ENCODE measurements at places on chromosomes 7 and 10. TPM values are rescaled to one million over a fixed set of nuclear protein-coding genes. Genes with fewer than 3 reads are reported as not detected.

GHRHR gene
- total RNA-seq = not detected

ELOVL3 gene
- total RNA-seq = 0.09 TPM

TFEC gene
- 0.36 TPM for total RNA-seq

AEBP1 gene
- total RNA-seq = 234 TPM

GRCh38 chr7:129213828-129214227 is 11.0 kb upstream of the AHCYL2 start:
- no peak for DNase-seq

DNA sequence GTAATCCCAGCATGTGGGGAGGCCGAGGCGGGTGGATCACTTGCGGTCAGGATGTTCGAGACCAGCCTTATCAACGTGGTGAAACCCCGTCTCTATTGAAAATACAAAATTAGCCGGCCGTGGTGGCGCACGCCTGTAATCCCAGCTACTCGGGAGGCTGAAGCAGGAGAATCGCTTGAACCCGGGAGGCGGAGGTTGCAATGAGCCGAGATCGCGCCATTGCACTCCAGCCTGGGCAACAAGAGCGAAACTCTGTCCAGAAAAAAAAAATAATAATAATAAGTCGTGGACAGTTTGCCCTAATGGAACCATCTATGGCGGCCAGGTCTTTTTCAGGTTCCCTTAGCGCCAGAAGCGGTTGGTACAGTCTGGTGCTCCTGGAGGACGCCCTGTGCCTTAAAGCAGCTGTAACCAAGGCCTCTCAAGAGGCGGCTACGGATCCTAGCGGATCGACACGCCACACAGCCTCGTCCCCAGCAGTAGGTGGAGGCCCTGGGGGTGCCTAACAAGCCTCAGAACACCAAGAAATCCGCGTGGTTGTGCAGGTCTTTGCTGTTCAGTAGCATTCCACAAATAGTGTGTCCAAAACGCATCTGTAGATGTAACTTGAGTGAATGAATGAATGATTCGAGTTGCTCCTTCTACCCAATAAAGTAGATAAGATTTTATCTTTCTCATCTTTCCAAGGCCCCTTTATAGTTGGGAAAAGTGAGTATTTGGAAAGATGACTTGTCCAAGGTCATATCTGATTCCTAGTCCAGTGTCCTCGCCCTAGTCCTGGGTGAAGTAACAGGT is 982 bp downstream of the PGAM1 start:
- peak; percentile 11 for DNase-seq

DNA sequence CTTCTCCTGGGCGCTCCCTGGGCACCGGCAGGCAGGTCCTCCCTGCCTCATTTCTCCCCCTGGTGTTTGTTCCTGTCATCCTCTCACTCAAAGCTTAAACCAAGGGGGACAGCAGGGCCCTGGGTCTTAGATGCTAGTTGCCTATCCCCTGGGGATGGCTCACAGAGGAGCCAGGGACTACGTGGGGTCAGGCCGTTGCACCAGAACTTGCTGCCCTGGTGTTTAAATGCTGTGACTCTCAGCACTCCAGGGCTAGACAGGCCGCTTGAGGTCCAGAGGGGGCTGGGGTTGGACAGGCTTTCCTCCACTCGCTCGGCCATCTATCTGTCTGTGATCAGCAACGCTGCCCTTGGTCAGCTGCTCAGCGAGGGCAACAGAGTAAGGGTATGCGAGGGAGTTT is 340.3 kb downstream of the CXCL12 start:
- DNase-seq = no peak

GRCh38 chr7:158362001-158362400 is 225.6 kb downstream of the PTPRN2 start:
- no peak for DNase-seq

DNA sequence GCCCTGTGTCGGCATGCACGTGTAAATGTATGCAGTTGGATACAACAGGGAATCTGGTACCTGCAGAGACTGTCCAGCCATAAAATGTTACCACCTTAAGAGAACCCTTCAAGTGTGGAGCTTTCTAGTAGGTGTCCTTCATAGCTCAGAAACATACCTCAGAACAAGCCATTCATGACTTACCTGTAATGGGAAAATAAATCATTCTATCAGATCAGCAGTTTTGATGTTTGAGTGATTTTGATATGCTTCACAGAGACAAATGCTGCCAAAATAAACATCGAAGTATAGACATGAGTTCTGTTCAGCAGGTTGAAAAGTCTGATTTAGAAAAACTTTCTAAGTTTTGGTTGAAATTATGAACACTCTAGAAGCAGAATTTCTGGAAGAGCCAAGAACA is 33.5 kb upstream of the UMAD1 start:
- DNase-seq = no peak

PLAC9 gene
- total RNA-seq = 78.7 TPM

- DNase-seq = peak; percentile 85
These were observed 103.6 kb downstream of the MKLN1 start for GRCh38 chr7:131431289-131431688.

DNA sequence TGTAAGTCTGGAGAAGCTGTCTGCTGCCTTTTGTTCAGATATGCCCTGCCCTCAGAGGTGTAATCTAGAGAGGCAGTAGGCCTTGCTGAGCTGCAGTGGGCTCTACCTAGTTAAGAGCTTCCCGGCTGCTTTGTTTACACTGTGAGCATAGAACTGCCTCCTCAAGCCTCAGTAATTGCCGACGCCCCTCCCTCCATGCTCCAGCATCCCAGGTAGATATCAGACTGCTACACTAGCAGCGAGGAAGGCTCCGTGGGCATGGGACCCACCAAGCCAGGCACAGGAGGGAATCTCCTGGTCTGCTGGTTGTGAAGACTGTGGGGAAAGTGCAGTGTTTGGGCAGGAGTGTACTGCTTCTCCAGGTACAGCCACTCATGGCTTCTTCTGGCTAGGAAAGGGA is 26.4 kb upstream of the CXCL12 start:
- no peak for DNase-seq

- no peak for DNase-seq
These were observed 25.4 kb upstream of the ZNF138 start for GRCh38 chr7:64768824-64769223.

GRCh38 chr7:109215341-109215740 is 645.7 kb downstream of the DNAJB9 start:
- no peak for DNase-seq

SPDYE1 gene
- total RNA-seq = not detected

DNA sequence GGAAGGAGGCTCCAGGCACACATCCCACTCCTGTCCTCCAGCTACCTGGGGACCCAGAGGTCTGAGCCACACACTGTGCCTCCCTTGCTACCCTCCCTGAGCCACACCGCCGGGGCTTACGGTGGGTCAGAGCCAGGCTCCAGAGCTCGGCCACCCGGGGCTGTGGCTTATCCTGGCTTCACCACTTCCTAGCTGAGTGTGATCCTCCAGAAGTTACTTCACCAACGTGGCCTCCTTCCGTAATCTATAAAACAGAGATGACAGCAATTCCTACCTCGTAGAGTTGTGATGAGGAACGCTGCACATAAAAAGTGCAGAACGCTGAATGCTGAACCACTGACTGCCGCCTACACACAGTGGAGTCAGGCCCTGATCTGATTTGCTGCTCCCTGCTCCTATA is 285.0 kb downstream of the PRPF18 start:
- no peak for DNase-seq

- no peak for DNase-seq
These were observed 23.9 kb upstream of the DGKI start for GRCh38 chr7:137870684-137871083.

DNA sequence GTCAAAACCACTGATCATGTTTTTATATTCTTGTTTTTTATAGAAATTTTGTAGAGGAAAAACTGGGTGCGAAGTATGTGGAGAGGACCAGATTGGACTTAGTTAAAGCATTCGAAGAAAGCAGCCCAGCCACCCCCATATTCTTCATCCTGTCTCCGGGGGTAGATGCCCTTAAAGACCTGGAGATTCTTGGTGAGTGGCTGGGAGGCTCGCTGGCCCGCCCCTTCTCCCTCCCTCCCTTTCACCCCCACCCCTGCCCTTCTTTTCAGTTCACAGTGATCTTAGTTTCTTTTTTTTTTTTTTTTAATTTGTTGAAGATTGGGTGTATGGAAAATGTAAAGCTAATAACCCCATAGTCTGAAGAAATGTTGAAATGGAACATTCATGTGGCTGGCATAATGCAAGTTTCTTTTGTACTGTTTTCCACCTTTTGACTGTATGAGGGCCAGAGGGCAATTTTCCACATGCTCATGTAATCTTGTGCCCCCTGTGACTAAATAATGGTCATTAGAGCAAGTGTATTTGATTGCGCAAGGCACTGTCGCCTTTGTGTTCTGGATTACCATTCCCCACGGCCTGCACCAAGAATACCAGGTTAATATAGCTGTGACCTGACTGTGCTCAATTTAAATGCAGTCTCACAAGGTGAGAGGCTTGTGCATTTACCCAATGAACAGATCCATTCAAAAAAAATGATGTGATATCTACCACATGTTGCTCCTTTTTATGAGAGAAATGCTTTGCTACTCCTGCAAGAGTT is 77.7 kb downstream of the CDCA7L start:
- DNase-seq = no peak

- DNase-seq = no peak
These were observed 161.0 kb downstream of the TEX36 start for GRCh38 chr10:125521721-125522680.

GRCh38 chr10:77028042-77028441 is 609.6 kb downstream of the KCNMA1 start:
- no peak for DNase-seq

GRCh38 chr10:91557651-91558111 is 75.2 kb downstream of the PPP1R3C start:
- DNase-seq = no peak

DNA sequence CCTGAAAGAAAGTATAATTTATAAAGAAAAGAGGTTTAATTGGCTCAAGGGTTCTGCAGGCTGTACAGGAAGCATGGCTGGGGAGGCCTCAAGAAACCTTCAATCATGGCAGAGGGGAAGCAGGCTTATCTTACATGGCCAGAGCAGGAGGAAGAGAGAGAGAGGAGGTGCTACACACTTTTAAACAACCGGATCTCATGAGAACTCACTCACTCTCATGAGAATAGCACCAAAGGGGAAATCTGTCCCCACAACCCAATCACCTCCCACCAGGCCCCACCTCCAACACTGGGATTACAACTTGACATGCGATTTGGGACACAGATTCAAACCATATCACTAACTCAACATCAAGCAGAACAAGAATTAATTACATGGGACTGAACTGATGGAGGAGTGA is 6.9 kb upstream of the ZNF485 start:
- no peak for DNase-seq

BAIAP2L1 gene
- total RNA-seq = 1.1 TPM

DNA sequence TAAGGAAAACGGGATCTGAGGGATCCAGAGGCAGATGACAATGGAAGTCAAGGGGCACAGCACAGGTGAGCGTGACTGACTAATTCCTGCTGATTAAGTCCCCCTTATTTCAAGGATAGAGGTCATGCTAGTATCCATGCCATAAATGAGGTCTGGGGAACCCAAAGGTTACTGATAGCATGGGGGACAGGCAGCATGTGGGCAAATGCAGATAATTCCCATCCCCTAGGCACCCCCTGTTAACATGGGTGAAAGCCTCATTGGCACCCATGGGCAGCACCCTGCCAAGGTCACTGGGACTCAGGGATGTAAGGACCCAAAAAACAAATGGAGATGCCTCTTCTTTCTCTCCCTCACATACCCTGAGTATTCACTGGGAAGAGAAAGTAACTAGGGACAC is 139.7 kb downstream of the WDR11 start:
- DNase-seq = no peak

DNA sequence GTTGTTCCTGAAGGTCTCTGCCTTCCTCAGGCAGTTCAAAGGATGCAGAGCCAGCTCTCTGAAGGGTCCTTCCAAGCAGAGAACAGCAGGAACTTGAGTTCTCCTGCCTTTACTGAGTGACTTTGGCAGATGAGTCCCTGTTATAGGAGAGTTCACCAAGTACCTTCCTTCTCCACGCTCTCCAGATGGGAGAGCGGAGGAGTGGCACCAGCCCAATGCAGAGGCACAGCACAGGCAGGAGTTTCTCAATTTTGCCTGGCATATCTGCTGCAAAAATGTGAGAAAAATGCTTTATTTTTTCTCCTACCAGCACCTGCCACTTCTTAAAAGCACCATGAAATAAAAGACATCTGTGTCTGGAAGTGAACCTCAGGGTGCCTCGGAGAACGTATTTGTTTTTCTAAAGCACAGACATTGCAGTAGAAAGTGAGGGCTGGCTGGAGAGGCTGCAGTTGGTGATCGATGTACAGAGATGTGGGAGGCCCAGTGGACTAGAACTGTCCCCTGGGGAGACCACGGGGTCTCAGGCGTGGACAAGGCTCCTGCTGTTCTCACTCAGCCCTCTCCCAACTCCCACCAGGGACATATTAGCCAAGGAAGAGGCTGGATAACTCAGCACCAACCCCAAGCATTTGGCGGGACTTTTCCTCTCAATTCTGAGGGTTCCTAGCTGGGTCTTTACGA is 174.5 kb downstream of the WDR37 start:
- no peak for DNase-seq

DNA sequence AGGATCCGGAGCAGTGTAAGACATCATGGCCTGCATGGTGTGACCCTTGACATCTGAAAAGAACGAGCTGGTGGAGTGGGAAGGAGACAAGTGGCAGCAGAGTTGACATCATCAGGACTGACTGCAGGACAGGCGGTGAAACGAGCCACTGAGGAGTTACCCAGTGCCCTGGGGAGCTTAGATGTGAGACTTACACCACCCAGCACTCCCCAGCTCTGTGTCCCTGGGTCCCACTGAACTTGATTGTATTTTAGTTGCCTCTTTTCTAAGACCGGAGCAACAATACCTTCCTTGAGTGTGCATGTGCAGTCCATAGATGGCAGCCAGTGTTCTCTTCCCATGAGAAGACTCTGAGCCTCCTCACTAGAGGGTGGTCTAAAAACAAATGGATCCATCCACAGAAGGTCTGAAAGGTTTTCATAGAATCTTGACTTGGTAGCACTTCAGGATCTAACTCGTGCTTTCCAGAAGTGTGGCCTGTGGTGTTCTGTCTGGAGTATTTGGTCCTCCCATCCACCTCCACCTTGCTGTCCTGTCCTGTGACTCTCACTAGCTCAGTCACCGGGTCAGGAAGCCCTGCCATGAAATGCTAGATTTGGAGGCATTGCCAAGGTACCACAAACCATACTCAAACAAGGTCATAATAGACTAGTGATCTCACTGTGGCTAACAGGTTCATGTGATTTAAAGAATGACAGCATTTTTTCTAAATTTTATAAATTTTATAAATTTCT is 59.0 kb downstream of the IKZF1 start:
- DNase-seq = no peak

NUTM2E gene
- total RNA-seq = not detected

DNA sequence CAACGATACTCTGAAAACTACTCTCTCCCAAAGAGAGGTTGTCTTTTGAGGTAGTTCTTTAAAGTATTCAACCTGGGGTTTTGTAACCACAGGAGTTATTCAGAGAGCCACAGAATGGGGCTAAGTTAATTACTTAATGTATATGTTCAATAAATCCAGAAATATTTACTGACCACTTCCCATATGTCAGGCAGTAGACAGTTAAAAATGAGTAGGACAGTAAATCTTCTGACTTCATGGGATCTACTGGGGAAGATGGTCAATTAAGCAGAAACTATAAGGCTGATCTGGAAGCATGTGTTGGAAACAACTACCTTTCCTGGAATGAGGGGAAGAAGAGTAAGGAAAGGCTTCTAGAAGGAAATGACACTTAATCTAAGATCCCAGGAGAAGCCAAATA is 167.7 kb downstream of the MAGI2 start:
- DNase-seq = no peak

IKZF5 gene
- 3.4 TPM for total RNA-seq

- no peak for DNase-seq
These were observed 67.2 kb upstream of the CTBP2 start for GRCh38 chr10:125227546-125227945.

GRCh38 chr10:129942936-129943715 is 20.9 kb downstream of the EBF3 start:
- peak; percentile 83 for DNase-seq

- peak; percentile 31 for DNase-seq
These were observed 119.9 kb upstream of the RHOBTB1 start for GRCh38 chr10:61063901-61064300.
